ENCODE measurements at places on chromosomes 7 and 10. TPM values are rescaled to one million over a fixed set of nuclear protein-coding genes. Genes with fewer than 3 reads are reported as not detected.

Gene UTF1
- not detected for total RNA-seq

Gene NKX2-3
- total RNA-seq, result not detected

- no peak for DNase-seq
- H3K27ac ChIP-seq, result no peak overlapping the region
Observed at GRCh38 chr7:43300121-43300520, 187.7 kb downstream of the HECW1 start.

- H3K27ac ChIP-seq, result no peak overlapping the region
- no peaks in the 10 kb centered on the region for H3K36me3 ChIP-seq
- H3K4me3 ChIP-seq, result no peak overlapping the region
- DNase-seq, result no peak
- no peaks in the 10 kb centered on the region for H3K4me1 ChIP-seq
Observed at GRCh38 chr10:115957786-115958442, 315.1 kb downstream of the GFRA1 start.

All from activated CD4-positive, alpha-beta memory T cell treated with anti-CD3 and anti-CD28 coated beads, Interleukin-2, amount 10 ng/mL, durations not matched to agents 7 days and 5 days (primary cell).